ENCODE measurements at places on chromosomes 1 and 21.

GRCh38 chr1:12208764-12209494 is 20.9 kb upstream of the VPS13D start:
- peak; percentile 86 for DNase-seq

DNA sequence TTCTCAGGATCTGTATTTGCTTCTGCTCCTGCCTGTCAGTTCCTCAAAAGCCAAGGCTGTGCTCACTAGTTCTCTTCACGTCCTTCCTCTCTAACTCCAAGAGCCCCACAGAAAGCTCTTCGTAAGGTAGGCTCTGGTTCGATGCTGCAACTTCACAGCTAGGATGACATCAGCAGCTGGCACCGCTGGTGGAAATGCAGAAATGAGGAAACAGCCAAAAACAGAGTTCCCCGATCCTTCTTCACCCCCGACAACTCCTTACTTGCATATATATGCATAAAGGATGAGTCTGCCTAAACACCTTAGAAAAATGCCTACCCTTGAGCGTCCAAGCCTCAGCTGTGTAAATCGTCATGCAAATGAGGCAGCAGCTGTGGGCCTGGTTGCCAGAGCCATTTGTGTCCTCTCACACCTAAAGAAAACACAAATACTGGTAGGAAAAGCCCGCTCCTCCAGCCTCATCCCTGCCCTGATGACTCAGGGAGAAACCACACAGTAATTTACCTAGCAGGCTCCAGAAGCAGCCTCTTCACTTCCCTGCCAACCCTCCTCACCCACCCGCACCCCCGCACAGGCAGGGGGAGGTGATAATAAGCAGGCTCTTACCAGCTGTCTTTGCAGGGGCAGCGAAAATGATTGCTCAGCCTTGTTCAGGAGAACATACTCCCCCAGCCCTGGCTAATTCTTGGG is 28.2 kb downstream of the BATF3 start:
- DNase-seq: no peak

- peak; percentile 88 for DNase-seq
These were observed 7.2 kb upstream of the SLX9 start for GRCh38 chr21:44932408-44933181.

DNA sequence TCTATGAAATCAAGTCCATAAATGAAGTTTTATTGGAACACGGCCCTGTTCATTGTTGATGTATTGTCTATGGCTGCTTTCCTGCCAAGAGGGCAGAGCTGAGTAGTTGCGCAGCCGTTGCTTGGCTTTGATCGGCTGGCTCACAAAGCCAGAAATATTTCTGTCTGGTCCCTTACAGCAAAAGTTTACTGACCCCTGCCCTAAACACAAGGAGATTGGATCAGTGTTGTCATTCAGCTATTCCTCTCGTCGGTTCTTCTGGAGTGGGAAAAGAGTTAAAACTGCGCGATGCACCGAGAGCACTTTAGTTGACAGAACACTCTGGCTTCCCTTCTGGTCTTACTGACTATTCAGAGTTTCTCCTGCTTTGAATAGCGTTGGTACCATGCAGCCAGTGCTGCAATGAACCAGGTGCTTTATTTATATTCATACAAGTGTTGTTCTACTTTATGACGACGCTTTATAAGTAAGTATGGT is 868 bp downstream of the ZBTB40 start:
- peak; percentile 21 for DNase-seq

GRCh38 chr1:65069011-65069565 is 78.9 kb upstream of the AK4 start:
- no peak for DNase-seq
